ENCODE measurements at places on chromosomes 3 and 15. TPM values are rescaled to one million over a fixed set of nuclear protein-coding genes. Genes with fewer than 3 reads are reported as not detected.

Gene SORD
- total RNA-seq, result 36.7 TPM

- DNase-seq, result no peak
Measured at GRCh38 chr3:131560795-131561194, 58.0 kb upstream of the MRPL3 start.

GRCh38 chr3:59809016-59809415, 759.2 kb upstream of the CFAP20DC start:
- DNase-seq, result no peak

Gene TIMMDC1
- 66.0 TPM for total RNA-seq

Gene IGDCC3
- total RNA-seq, result 15.8 TPM

Measured in neural progenitor cell (in vitro differentiated cells).